ENCODE measurements at places on chromosomes 1 and 21. TPM values are rescaled to one million over a fixed set of nuclear protein-coding genes. Genes with fewer than 3 reads are reported as not detected.

Gene SH2D2A
- not detected for total RNA-seq

Gene PIK3C2B
- total RNA-seq = 4.0 TPM

Gene A3GALT2
- total RNA-seq = not detected

Gene DYNLT5
- 7.8 TPM for total RNA-seq

Gene VASH2
- 0.44 TPM for total RNA-seq

Gene PTCH2
- not detected for total RNA-seq

Gene KANK4
- 27.2 TPM for total RNA-seq

Gene PCSK9
- 1.7 TPM for total RNA-seq

Gene ARHGEF10L
- 6.8 TPM for total RNA-seq

Gene CD84
- not detected for total RNA-seq

Gene GPR52
- total RNA-seq = not detected

Gene ABCA4
- total RNA-seq = 0.15 TPM

Gene RXRG
- total RNA-seq = not detected

Gene KMO
- not detected for total RNA-seq

Gene GBP4
- total RNA-seq = 22.2 TPM

Gene MEGF6
- total RNA-seq = 6.5 TPM

Gene CD48
- 0.05 TPM for total RNA-seq

Gene SSR2
- 1,666 TPM for total RNA-seq

Gene LRRC39
- 0.20 TPM for total RNA-seq

Gene PALMD
- 10.2 TPM for total RNA-seq

Gene OPN3
- 30.8 TPM for total RNA-seq

Gene PCNT
- 29.0 TPM for total RNA-seq

Gene ALPL
- total RNA-seq = not detected

Gene WLS
- total RNA-seq = 47.3 TPM

Gene LINGO4
- not detected for total RNA-seq

Gene PRKAA2
- 2.0 TPM for total RNA-seq

Gene CHI3L2
- 0.15 TPM for total RNA-seq

Gene PRAMEF4
- total RNA-seq = not detected

Gene S100A14
- not detected for total RNA-seq

Gene MGST3
- total RNA-seq = 99.6 TPM
